Endothelial cell of coronary artery (primary cell): ENCODE measurements at places on chromosomes 12 and 14. TPM values are rescaled to one million over a fixed set of nuclear protein-coding genes. Genes with fewer than 3 reads are reported as not detected.

Gene CLEC9A
- not detected in 2 replicates for total RNA-seq

Gene SLC6A13
- 0.09 TPM in 2 replicates for total RNA-seq

Gene ASCL4
- not detected in 2 replicates for total RNA-seq

Gene PRPF40B
- total RNA-seq = 3.2 and 8.8 TPM in 2 replicates

Gene TAS2R42
- total RNA-seq = not detected in 2 replicates

Gene OAS2
- 5.8 and 11.4 TPM in 2 replicates for total RNA-seq

Gene BEST3
- 0.09 TPM in 1 of 2 replicates, not detected in the other for total RNA-seq

Gene DIO2
- 2.2 and 2.7 TPM in 2 replicates for total RNA-seq

Gene PPFIA2
- total RNA-seq = not detected in 2 replicates

Gene TAS2R30
- 3.0 and 7.4 TPM in 2 replicates for total RNA-seq

Gene TCL1A
- total RNA-seq = not detected in 2 replicates

Gene ATN1
- 8.1 and 15.3 TPM in 2 replicates for total RNA-seq

Gene TSHR
- not detected in 2 replicates for total RNA-seq

Gene IQSEC3
- total RNA-seq = not detected in 2 replicates

Gene EML5
- under 0.01 TPM in 1 of 2 replicates, not detected in the other for total RNA-seq

Gene STON2
- total RNA-seq = 0.18 TPM in 1 of 2 replicates, not detected in the other

Gene SLCO1A2
- total RNA-seq = not detected in 2 replicates

Gene TMEM229B
- under 0.01 and 0.19 TPM in 2 replicates for total RNA-seq

Gene CMKLR1
- 0.09 and 0.28 TPM in 2 replicates for total RNA-seq

Gene FAM181A
- not detected in 2 replicates for total RNA-seq

Gene PLEK2
- 13.1 and 18.7 TPM in 2 replicates for total RNA-seq

Gene ACTR10
- 38.9 and 39.5 TPM in 2 replicates for total RNA-seq

Gene METTL3
- total RNA-seq = 57.4 and 68.4 TPM in 2 replicates

Gene ANKRD33
- total RNA-seq = under 0.01 and 0.09 TPM in 2 replicates

Gene GPR162
- 6.4 and 10.2 TPM in 2 replicates for total RNA-seq

Gene IFNG-AS1
- total RNA-seq = not detected in 2 replicates

Gene FAM186B
- total RNA-seq = 0.09 TPM in 2 replicates

Gene GNS
- 174 and 200 TPM in 2 replicates for total RNA-seq

Gene CLEC12A
- not detected in 2 replicates for total RNA-seq

Gene RND1
- 1.5 and 2.9 TPM in 2 replicates for total RNA-seq

Gene LRFN5
- under 0.01 and 0.47 TPM in 2 replicates for total RNA-seq

Gene CLEC7A
- total RNA-seq = 0.09 and 0.18 TPM in 2 replicates

Gene WSB2
- 105 and 144 TPM in 2 replicates for total RNA-seq

Gene ENDOU
- 0.09 TPM in 1 of 2 replicates, not detected in the other for total RNA-seq

Gene RAD9B
- total RNA-seq = 0.38 and 0.45 TPM in 2 replicates

Gene GPD1
- total RNA-seq = not detected in 2 replicates
